ENCODE measurements at places on chromosomes 1 and 21.
A peak's percentile ranks its signal among the peaks of the same experiment; 100 is the strongest.

DNA sequence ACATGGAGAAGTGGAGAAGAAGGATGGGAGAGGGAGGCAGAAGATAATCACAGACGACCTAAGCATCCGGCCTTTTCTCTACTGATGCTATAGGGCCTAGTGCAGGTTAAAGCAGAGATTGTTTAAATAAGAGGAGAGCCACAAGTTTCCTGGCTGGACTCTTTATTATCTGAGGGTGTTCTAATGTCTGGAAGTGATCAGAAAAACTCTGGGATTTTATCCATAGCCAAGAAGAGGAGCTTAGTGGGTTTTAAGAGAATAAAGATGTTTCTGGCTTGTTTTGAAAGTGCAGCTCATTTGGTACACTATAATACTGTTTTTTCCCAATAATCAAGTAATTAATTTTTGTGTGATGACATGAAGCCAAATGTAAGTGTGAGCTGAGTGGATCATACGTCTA, 419.0 kb downstream of the PTBP2 start:
- no peak for DNase-seq

DNA sequence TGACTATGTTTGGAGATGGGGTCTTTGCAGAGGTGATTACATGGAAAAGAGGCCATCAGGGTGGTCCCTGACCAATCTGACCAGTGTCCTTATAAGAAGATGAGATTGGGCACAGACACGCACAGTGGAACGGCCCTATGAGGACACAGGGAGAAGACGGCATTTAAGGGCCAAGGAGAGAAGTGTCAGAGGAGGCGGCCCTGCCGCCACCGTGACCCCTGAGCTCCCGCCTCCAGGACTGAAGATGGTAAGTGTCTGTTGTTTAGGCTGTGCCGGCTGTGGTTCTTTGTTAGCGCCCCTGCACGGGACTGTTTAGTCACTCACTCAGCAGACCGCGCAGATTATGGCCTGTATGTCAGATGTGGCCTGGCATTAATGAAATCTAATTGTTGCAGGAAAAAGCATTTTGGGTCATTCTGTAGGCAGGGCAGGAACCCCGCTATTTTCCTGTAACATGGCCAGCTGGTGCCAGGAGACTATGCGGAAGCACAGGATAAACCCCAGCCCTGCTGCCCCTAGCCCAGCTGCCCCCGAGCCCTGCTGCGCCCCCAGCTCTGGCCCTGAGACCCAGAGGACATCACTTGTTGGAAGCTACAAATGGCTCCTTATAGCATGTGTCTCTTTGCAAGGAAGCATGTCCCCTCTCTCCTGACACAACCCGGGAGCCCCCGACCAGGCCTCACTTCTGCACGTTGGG, 53.7 kb upstream of the RIPK4 start:
- no peak for DNase-seq

- DNase-seq, result no peak
Measured at GRCh38 chr1:153680120-153680403, 1.6 kb downstream of the NPR1 start.

GRCh38 chr1:90591970-90592356, 125.1 kb downstream of the BARHL2 start:
- no peak for DNase-seq

- DNase-seq, result no peak
Measured at GRCh38 chr1:53878492-53879105, 11.0 kb downstream of the YIPF1 start.

DNA sequence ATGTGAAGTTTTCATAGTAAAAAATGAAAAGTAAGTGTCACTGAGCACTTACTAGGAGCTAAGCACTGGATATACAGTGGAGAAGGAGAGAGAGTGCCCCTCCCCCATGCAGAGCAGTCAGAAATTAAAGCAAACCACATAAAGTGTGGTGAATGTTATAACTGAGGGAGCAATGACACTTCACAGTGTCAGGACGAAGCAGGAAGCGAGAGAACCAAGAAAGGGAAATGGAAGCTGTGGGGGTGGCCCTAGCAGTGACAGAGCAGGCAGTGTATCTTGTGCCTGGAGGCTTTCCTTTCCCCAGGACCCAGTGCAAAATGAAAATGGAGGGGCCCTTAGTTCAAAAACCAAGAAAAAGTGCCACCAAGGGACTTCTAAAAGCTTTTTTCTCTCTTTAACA, 21.5 kb upstream of the RCAN3 start:
- no peak for DNase-seq

DNA sequence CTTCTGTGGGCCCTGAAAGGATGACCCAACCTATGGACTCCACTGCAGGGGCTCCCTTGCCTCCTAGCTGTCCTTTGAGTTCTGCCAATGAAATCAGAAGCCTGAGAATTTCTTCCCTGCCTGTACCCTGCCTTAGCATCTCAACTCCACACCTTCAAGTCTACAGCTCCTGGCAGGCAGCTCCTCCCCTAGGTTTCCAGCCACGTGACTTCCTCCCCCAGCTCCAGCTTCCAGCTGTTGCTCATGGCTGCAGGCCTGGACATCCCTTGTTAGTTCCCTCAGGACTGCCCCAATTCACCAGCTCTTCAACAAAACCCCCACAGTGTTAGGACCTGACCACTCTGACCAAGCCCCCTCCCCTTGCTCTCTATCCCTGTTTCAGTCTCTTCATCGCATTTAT, 2.4 kb downstream of the RCAN1 start:
- DNase-seq, result no peak

GRCh38 chr1:234499943-234500245, 20.9 kb upstream of the TARBP1 start:
- DNase-seq, result no peak

GRCh38 chr1:246728311-246728710, 4.1 kb downstream of the SCCPDH start:
- no peak for DNase-seq

DNA sequence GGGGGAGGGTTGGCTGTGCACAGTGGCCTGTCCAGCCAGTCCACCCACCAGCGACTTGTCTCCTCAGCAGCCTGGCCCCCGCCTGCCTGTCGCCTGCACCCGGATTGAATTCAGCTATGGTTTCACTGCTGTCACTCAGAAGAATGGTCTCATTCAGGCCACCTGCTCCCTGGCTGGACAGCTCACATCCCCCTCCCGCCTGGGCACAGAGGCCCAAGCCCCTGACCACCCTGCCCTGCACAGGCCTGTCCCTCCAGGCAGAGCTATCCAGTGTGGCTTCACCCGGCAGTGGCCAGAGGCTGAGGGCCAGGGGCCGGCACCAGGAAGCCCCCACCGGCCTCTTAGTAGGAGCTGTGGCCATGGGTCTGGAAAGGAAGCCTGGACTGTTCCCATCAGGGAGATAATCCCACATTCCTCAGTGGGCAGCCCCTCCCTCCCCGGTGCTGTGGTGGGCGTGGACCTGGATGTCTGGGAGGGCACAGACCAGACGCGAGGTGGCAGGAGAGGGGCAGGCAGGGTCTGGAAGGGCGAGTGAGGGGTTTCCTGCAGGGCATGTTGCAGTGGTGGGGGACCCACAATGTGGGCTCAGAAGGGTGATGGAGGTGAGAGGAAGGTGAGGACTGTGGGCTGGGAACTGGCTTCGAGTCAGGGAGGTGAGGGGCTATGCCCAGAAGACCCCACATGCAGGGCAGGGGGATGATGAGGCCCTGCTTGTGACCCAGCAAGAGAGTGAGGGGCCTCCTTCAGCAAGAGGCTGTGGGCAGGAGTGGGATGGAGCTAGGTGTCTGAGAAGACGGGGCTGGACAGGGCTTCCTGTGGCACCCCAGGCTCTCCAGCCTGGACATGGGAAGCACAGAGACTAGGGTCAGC, 30.4 kb downstream of the WNT9A start:
- peak; percentile 47 for DNase-seq

DNA sequence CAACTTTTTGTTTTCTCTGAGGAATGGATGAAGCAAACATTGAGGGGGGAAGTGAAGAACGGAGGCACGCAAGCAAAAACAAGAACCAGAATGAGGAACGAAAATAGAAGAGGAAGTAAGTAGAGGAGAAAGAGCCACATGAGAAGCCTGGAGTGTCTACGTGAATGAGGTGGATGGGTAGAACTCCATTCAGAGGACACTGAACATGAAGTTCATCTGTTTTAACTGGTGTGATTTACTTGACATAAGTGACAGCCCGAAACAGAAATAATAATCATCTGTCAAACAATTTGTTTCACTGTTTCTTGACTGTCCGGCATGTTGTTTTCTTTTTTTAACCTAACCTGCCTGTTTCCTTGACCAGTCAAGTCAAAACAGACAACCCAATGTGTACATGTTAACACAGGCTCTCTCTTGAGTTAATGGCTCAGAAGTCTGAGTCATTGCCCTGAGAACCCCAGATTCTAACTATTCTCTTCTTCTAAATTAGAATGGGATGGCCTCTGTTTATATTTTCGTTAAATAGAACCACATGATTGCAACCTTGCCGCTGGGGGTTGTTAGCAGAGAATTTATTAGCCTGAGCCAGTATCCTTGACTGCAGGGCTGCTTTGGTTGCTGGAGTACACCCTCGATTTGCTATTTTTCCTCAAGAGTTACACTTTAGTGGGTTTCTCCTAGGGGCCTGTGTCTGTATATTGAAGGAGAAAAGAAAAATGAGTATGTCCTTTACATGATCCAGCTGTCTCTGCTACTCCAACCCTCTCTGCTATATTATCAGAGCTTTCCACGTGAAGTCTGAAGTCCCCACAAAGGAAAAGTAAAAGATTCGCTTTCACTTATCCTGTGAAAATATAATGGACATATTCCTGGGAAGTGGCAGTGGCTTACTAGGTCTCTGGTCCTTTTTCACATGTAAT, 151.7 kb downstream of the ZC3H11B start:
- no peak for DNase-seq

- no peak for DNase-seq
Measured at GRCh38 chr21:17527711-17528110, 14.9 kb downstream of the CXADR start.

- no peak for DNase-seq
Measured at GRCh38 chr1:92306020-92306419, 7.2 kb downstream of the RPAP2 start.

- no peak for DNase-seq
Measured at GRCh38 chr1:222286011-222286410, 261.9 kb downstream of the HHIPL2 start.

DNA sequence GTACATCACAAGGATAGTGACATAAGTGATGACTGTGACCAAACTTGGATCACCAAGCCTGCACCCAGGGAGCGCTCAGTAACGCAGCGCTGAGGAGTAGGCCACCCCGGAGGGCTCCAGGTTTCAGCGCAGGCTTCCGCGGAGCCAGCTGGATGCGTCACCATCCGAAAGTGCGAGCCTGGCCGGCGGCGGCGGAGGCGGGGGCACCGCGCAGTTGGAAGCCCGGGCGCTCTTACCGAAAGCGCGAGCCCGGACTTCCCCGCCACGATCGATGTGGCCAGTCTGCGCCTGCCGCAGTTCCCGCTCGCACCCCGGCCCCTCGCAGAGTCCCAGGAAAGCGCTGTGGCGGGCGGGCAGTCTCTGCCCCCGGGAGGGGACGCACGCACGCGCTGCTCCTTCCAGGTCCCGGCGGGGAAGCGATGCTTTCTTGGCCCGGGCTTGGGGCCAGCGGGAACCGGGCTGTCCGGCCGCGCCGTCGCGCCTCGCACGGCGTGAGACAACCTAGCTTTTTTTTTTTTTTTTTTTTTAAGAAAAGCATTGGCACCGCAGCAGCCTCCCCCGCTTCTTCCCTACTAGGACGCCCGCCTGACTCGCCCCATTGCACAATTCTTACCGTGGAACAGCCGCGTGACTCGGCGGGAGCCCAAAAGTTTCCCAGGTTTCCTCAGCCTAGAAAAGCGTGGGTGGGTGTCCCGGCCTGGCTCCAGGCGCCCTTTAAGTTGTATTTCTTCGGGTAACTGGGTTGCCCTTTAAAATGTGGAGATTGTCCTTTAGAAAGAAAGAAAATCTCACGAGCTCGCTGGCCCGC, 36.4 kb upstream of the JAK1 start:
- DNase-seq, result peak; percentile 86

DNA sequence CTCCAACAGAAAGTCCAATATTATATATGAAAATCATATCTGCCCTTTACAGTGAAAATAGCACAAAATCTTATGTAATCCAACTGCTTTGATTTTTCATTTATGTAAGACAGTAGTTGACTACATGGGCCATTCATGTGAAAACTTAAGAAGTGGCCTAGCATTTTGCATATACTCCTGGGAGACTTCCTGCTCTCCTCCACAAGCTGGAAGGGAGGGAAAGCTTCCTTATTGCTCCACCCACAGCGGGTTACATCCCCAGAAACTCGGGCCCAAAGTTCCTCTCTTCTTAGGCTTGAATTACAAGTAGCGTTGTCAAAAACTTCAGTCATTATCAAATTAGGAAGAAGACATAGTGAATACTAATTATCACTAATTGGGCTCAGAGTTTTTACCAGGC, 29.2 kb downstream of the FYB2 start:
- no peak for DNase-seq

Measured in right kidney (tissue), 9 donors.